ENCODE measurements at places on chromosomes 4 and X. TPM values are rescaled to one million over a fixed set of nuclear protein-coding genes. Genes with fewer than 3 reads are reported as not detected.

TKTL2 gene
- total RNA-seq, result not detected

ASB5 gene
- 2.4 TPM for total RNA-seq

CENPVL2 gene
- not detected for total RNA-seq

FGB gene
- total RNA-seq, result not detected

PCDH19 gene
- under 0.01 TPM for total RNA-seq

PDGFRA gene
- total RNA-seq, result 502 TPM
